ENCODE measurements at places on chromosomes 6 and 20.

DNA sequence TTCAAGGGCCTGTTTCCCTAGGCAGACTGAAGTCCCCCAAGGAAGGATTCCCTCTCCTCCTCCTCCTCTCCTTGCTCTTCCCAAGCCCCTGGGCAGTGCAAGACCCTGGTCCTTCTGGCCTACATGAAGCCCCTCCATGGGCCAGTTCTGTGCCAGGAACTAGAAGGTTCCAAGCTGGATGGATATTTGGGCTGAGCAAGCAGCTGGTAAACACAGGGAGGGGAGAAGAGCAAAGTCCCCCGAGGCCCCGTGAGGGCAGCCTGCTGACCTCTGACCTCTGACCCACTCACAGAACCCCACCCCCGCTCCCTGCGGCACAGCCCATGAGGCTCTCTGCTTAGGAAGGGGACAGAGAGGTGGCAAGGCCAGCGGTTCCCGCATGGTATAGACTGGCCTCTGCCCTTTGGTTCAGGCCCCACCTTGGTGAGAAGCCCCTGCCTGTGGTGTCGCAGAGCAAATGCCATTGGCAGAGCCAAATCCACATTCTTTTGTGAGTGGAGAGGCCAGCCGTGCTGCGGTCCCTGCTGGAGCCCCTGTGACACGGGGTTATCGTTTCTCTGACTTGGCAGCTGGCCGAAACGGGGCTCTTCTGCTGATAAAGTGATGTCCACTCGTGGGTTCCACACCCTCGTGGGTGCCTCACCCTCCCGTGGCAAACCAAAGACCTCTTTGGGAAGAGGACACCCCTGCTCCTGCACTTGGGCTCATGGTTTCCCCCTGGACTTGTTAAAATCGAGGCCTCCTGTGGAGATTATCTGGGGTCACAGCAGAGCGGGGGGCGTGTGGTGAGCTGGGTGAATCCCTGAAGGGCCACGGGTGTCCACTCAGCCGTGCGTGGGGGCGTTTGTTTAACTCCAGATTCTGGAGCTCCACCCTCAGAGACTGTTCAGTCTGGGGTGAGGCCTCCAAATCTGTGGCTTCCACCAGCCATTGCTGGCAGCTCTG is 2.1 kb upstream of the CHRNA4 start:
- no peak for DNase-seq

GRCh38 chr20:41223112-41223511 is 85.8 kb downstream of the PLCG1 start:
- no peak for DNase-seq

GRCh38 chr6:163777716-163778115 is 363.2 kb downstream of the QKI start:
- DNase-seq = no peak

DNA sequence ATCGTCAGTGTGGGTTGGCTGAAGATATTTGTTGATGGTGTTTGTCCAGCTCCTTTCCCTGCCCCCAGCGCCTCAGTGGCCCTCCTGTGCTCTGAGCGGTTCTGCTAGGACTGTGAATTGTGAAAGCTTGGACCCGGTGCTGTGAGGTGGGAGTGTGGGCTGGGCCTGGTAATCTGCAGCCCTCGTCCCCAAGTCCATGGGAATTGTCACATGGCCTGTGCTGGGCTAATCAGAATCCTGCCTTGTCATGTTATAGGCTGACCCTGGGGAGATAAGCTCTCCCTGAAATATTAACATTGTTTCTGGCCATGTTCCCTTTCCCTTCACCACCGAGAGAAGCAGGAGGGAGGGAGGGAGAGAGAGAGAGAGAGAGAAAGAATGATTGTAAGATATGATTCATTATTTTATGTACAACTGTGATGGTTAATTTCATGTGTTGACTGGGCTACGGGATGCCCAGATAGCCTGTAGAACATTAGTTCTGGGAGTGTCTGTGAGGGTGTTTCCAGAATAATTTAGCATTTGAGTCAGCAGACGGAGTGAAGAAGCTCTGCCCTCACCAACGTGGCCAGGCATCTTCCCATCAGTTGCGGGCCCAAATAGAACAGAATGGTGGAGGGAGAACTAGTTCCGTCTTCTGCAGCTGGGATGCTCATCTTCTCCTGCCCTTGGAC is 62.4 kb downstream of the TFAP2C start:
- no peak for DNase-seq

DNA sequence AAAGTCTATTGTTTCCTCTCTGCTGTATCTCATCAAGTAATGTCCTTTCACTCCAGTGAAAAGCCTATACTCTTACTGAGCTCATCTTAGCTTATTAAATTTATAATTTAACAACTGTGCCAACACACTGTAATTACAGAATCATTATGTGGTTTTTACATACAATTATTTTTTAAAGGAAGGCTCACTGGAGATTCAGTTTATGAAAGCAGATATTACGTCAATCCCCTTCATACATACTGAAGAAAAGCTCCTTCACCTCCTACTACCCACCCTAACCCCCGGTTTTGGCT is 28.1 kb downstream of the ARHGAP18 start:
- no peak for DNase-seq

- DNase-seq = no peak
Measured at GRCh38 chr20:49115564-49115963, 69.5 kb downstream of the CSE1L start.

GRCh38 chr20:62658593-62659178 is 16.4 kb downstream of the SLCO4A1 start:
- DNase-seq = no peak

GRCh38 chr20:48260129-48260756 is 475.0 kb upstream of the SULF2 start:
- no peak for DNase-seq

DNA sequence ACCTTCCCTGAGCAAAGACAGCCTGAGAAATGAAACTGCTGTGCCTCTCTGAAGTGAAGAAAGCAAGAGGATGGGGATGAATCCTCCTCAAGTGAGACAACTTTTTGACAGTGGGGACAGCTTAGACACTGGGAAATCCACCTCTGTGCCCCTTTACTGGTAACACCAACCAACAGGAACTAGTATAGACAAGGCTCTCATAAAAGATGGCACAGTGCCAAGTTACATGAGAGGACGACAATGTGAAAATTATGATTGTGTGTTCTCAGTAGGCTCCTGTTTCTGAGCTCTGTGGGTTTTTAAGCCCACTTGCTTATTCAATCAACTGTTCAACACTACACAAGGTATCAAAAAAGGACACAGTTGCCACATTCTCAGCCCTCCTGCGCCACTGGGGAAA is 41.6 kb upstream of the LYRM2 start:
- no peak for DNase-seq

Measured in omental fat pad (tissue), 4 donors.